Thymus (tissue), 14 donors: ENCODE measurements at places on chromosomes 13 and 19. TPM values are rescaled to one million over a fixed set of nuclear protein-coding genes. Genes with fewer than 3 reads are reported as not detected.

GRCh38 chr13:93151277-93151676 lies 75.3 kb upstream of the GPC6 start:
- H3K4me3 ChIP-seq, result no peak overlapping the region
- H3K36me3 ChIP-seq, result no peaks in the 10 kb centered on the region
- no peaks in the 10 kb centered on the region for H3K4me1 ChIP-seq
- DNase-seq, result no peak

DNA sequence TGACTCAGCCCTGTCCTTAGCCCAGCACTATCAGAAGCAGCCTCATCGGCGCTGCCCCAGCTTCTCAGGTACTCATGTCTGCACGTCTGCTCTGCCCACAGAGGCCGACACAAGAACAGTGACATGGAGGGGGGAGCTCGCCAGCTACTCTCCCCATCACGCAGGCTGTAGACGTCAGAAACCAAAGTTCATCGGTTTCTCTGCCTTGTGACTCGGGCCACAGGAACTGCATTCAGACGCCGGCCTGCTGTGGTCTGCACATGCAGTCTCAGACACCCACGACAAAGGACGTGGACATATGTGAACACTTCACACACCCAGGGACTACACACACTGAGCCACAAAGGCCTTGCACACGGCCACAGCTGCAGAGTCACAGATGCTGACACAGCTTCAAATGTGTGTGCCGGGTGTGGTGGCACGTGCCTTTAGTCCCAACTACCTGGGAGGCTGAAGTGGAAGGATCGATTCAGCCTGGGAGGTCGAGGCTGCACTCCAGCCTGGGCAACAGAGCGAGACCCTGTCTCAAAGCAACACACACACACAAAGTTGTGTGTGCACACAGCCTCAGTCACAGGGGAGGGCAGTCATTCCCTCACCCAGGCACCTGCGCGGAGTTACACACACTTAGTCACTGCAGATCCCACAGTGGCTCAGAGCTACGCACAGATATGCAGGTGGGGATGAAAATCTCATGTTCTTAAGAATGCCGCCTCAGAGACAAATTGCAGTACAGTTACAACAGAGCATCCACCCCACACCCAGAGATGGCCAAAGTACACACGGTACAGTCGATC lies 4.9 kb upstream of the ZFP36 start:
- H3K4me3 ChIP-seq, result peak overlapping the region; percentile 58
- H3K27me3 ChIP-seq, result peaks cover under 1% of the 10 kb centered on the region
- H3K4me1 ChIP-seq, result peaks cover 54% of the 10 kb centered on the region
- H3K36me3 ChIP-seq, result peaks cover 12% of the 10 kb centered on the region
- H3K27ac ChIP-seq, result peak overlapping the region; percentile 96
- peak; percentile 59 for DNase-seq

GRCh38 chr19:34082289-34083077 lies 89.8 kb upstream of the LSM14A start:
- DNase-seq, result no peak
- no peaks in the 10 kb centered on the region for H3K36me3 ChIP-seq

DNA sequence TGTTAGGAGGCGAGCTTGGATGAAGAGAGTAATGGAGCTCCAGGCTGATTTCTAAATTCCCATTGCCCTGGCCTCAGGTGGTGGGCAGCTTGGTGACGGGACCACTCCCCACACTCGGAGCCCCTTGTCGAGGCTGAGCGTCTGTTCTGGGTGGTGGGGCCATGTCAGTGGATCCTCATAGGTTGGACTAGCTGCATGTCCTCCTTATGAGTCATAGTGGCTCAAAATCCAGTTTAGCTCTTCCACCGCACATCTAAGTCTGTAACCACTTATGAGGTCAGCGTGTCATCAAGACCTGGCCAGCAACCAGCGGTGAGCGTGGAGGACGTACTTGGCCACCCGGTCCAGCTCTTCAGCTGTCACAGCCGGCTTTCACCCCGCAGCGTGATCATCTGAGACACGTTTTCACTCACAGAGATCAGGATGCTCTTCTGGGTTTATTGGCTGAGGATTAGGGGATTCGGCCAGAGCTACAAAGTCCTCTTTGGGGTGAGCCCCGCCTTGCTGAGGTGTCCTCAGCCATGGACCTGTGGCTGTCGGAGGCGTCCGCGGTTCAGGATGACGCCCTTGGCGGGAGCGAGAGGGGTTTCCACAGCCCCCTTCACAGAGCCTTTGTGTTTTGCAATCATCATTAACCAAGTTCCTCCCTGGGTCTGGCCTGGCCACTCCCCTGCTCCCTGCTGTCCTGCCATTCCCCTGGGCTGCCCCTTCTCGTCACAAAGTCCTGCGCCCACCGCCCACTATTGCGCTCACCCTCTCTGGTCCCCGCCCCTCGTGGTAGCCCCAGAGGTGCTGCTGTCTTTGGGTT lies 41.9 kb downstream of the ADPRHL1 start:
- no peak overlapping the region for H3K4me3 ChIP-seq
- H3K4me1 ChIP-seq, result no peaks in the 10 kb centered on the region
- no peak for DNase-seq

ZBTB32 gene
- polyA plus RNA-seq, result 2.0 TPM

TBXA2R gene
- polyA plus RNA-seq, result 1.2 TPM

DNA sequence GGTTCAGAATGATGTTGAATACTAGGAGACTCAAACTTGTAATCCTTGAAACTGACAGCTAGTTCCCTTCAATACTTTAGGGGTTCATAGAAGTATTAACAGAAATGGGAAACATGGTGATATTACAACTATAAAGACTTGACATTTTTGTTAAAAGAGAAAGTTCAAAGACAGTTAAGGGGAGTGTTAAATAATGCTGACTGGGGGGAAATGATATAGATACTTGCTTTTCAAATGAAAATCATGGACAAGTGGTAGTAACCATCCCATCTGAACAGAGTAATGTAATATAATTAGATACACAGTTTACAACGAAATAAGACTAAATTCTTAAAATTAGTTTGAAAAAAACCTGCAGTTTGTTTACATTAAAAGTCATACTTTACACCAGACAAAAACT lies 6.6 kb upstream of the EEF1AKMT1 start:
- H3K4me1 ChIP-seq, result no peaks in the 10 kb centered on the region
- no peak overlapping the region for H3K27ac ChIP-seq
- no peaks in the 10 kb centered on the region for H3K36me3 ChIP-seq
